ENCODE measurements at places on chromosomes 4 and X.

GRCh38 chr4:123468479-123469031 is 72.0 kb downstream of the SPRY1 start:
- no peak for DNase-seq

- peak; percentile 7 for DNase-seq
Observed at GRCh38 chr4:97720869-97721432, 422.3 kb downstream of the STPG2 start.

DNA sequence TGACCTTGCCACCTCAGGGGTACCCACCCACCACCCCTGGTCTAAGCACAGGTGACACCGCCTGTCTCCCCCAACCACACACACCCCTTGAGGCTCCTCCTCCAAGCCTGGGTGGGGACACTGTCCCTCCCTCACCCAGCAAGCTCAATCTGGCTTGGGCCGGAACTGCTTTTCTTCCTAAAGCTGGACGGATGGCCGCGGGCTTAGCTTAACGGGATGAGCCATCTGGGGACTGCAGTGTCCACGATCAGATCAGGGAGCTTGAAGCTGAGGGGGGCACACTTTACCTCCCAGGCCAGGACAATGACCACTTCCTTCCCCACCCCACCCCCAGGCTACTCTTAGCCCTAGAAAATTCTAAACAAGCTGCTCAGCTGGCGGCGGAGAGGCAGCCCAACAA is 1.0 kb upstream of the SLC6A8 start:
- DNase-seq = peak; percentile 79

DNA sequence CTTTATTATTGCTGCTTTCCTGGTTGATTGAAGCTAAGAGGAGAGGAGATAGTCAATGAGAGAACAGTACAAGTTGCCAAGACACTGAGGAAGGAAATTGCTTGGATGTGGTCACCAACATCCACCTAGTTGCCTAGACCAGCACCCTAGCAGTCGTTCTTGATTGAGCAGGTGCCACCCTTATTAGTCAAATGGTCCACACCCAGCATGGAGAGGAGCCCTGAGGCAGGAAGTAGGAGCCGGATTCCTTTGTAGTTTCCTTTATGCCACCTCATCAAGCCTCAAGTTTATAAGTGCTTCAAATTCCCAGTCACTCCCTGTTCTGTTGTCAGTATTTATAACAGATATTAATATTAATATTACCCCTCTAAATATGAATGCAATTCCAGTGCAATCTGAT is 19.1 kb downstream of the PAGE2 start:
- DNase-seq = no peak

DNA sequence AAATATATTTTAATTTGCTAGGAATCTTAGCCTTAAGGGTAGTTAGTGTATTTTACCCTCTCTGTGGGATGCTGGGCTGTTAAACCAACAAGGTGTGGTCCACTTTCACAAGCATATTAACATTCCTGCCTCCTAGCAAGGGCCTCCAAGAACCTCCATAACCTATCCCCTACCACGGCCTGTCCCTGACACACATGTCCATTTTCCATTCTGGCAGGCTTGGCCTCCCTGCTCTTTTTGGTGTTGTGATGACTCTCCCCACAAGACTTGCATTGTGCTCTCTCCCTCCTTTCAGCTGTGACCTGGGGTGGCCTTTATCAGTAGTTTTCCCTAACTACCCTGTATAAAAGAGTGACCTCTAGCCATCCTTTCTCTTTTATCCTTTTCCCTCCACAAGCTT is 120.2 kb downstream of the KLHL8 start:
- peak; percentile 48 for DNase-seq

- no peak for DNase-seq
Observed at GRCh38 chr4:95289028-95289634, 259.6 kb downstream of the UNC5C start.

- DNase-seq = no peak
Observed at GRCh38 chr4:119982756-119983155, 83.9 kb downstream of the MAD2L1 start.

GRCh38 chrX:53281321-53281822 is at the start of gene IQSEC2:
IQSEC2 (minus strand) TSS chrX:53281584.
- DNase-seq = peak; percentile 61

DNA sequence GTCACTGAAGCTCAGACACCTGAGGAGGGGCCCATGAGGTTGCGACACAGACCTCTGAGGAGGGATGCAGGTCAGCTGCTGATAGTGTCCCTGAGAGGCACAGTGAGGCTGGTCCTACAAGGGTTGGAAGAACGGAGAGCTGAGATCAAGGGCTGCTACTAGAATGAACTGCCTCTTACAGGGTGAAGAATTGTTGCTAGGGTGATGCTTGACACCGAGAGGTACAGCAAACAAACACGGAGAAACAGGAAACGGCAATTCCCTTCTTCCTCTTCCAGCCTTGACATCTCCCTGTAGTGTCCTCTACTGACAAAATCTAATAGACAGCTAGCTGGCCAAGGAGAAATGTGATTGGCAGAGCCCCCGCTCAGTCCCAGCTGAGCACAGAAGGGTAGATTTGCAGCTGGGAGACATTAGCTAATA is 11.8 kb upstream of the HPGDS start:
- DNase-seq = no peak

- DNase-seq = no peak
Observed at GRCh38 chrX:21132686-21133393, 241.4 kb upstream of the CNKSR2 start.

DNA sequence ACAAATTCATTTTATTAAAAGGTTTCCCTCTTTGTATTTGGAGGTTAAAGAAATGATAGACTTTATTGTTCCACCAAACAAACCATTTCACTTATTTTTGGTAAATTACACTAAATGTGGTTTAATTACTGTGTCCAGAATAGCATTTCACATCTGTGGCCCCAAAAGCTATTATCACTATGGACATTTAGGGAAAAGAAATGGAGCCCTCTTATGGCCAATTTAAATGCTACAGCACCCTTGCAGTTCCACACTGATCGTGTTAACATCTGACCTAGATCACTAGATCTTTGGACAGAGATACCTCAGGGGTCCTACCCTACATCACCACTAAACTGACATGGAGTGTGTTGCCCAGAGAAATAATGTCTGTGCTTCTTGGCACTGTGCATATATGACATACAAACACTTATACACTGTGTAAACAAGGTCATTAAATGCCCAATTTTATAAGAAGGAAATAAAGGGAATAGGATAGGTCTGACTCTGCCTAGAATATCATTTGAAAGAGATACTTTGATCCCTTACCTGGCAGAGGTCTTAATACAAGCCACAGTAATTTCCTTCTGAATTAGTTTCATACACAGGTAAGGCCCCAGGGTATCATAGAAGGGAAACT is 163.9 kb downstream of the KDR start:
- DNase-seq = peak; percentile 55

DNA sequence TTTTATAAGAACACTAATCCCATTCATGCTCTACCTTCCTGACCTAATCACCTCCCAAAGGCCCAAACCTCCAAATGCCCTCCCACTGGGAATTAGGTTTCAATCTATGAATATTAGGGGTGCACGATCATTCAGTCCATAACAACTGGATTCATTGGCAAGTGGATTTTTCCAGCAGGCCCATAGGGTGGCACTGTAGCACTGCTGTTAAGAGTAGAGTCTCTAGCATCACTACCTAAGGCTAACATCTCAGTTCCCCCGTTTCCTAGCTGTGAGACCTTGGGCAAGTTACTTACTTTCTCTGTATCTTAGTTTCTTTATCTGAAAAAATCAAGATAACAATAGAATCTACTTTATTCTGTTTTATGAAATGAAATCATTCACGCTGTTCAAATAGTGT is 315.8 kb downstream of the STIM2 start:
- peak; percentile 73 for DNase-seq

- no peak for DNase-seq
Observed at GRCh38 chrX:2549876-2550275, 49.1 kb upstream of the DHRSX start.

GRCh38 chr4:11805842-11806241 is 377.1 kb upstream of the HS3ST1 start:
- DNase-seq = peak; percentile 8

DNA sequence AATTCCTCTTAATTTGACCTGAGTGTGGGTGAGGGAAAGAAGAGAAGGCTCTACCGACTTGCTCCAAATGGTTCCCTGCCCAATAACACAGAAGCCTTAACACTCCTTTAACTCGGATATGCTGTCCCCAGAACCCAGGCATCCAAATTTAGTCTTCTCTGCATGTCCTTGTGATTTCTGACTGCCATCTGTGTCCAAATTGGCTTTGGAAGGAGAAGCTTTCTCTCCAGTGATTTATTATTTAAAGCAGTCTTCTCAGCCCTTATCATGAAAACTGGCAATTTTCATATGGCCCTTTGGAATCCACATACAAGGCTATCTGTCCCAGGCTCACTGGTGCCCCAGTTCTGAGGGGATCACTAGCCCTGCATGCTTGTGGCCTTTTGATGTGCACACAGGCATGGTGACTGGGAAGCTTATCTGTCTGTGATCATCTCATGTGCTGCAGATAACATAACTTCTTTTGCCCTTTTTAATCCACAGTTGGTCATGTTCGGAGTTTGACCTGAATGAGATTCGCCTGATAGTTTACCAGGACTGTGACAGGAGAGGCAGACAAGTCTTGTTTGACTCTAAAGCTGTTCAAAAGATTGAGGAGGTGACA is 56.7 kb downstream of the FNIP2 start:
- DNase-seq = no peak
